Aorta (tissue), 5 donors: ENCODE measurements at places on chromosomes 7 and 10. TPM values are rescaled to one million over a fixed set of nuclear protein-coding genes. Genes with fewer than 3 reads are reported as not detected.

Gene MCM10
- 0.81 TPM for total RNA-seq

DNA sequence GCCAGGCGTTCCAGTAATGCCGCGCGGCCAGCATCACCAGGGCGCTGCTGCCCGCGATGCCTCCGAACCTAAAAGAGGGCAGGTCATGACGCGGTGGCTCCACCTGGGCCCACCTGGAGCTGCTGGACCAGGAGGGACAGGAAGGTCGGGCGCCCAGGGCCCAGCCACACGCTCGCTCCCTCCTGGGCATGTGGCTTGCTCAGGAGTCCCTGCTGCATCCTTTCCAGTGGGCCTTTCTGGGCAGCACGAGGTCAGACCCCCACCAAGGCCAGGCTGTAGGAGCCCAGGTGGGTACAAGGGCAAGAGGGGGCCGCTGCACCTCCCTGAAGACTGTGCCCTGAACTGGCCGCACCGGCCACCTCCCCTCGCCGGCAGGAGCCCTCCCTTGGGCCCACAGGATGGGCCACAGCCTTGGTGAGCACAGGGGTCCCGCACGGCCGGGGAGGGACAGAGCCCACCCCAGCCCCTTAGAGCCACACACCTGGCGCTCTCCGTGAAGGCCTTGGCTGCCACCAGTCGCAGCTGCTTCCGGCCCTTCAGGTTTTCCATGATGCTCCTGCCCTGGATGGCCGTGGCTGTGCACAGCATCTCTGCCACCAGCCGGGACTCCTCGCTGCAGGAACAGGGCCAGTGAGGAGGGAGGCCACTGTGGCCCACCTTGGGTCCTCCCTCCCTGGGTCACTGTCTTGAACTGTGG is 43.2 kb downstream of the CFAP46 start:
- H3K4me3 ChIP-seq: no peak overlapping the region
- no peaks in the 10 kb centered on the region for H3K36me3 ChIP-seq
- no peaks in the 10 kb centered on the region for H3K27me3 ChIP-seq
- peak; percentile 62 for DNase-seq

DNA sequence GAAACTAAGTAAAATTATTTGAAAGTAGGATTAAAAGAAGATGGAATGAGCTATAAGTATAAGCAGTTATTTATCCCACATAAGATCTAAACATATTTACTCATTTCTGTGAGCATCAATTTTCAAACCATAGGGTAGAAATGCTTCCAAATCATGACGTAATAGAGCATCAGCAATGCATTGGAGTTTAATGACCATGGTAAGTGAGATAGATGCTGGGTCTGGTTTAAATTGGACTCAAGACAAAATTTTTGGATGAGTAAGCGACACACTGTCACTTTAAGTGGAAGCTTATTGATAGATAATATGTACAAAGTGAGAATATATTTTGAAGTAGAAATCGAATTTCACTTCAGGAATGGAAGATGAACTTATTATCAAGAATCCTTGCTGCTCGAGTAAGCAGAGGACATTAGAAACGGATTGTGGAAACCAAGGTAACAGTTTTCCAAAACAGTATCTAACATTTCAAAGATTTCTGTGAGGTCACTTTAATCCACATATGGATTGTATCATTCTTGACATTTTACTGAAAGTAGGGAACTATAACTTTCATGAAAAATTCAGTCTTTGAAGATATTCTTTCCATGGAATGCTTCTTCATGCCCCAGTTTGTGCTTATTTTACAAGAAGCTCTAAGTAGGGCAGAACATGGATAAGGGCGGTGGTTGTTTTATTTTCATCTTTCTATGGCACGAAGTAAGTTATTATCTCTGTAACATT is 85.8 kb downstream of the AGMO start:
- no peak overlapping the region for H3K27ac ChIP-seq
- H3K27me3 ChIP-seq: no peaks in the 10 kb centered on the region
- no peaks in the 10 kb centered on the region for H3K36me3 ChIP-seq
- H3K4me1 ChIP-seq: no peaks in the 10 kb centered on the region
- no peak for DNase-seq

Gene ABCC2
- total RNA-seq: 4.5 TPM

DNA sequence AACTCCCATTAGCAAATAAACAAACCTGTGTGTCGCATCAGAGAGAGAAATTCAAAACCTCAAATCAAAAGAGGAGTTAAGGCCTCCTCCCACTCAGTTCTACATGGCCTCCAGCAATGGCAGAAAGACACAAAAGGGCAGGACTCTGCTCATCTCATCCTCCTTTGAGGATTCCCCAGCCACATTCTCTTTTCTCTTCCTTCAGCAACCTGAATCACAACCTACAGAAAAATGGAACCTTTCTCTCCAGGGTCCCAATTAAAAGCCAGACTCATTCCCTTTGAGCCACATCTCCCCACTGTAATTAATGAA is 7.9 kb downstream of the OSBPL3 start:
- no peaks in the 10 kb centered on the region for H3K27me3 ChIP-seq
- H3K27ac ChIP-seq: no peak overlapping the region
- H3K4me1 ChIP-seq: no peaks in the 10 kb centered on the region
- DNase-seq: no peak
- H3K36me3 ChIP-seq: no peaks in the 10 kb centered on the region
- H3K4me3 ChIP-seq: no peak overlapping the region

Gene HMX3
- not detected for total RNA-seq

- no peak for DNase-seq
- no peaks in the 10 kb centered on the region for H3K36me3 ChIP-seq
- H3K4me3 ChIP-seq: no peak overlapping the region
- no peaks in the 10 kb centered on the region for H3K27me3 ChIP-seq
Measured at GRCh38 chr10:14389981-14390590, 59.4 kb upstream of the FRMD4A start.

DNA sequence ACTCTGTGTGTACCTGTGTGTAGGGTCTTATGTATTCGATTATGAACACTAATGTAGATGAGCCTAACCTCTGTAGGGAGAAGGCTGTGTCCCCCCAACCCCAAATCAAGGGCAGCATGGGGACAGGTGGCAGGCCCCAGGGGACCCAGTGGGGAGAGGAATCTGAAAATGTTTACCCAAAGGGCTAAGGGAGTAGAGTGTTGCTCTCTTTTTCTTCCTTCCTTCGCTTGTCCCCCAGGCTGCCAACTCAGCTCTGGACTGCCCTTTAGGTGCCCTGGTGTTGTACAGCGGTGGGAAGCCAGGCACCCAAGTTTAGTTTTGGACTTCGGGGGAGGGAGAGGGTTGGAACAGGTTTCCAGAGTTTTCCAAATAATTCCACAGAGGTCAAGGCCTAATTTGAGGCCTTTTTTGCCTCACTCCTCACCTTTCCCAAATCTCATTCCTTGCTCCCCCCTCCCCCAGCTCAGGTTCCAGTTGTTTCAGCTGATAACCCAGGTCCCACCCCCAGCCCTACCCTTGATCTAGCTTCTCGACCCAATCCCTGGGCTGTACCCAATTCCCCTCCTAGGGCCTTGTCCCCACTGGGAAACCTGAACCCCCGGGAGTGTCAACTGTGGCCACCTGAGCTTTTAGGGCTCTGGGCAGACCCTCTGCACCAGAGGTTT is 9.1 kb upstream of the PAX2 start:
- no peak overlapping the region for H3K27ac ChIP-seq
- DNase-seq: no peak
- no peaks in the 10 kb centered on the region for H3K4me1 ChIP-seq
- H3K36me3 ChIP-seq: no peaks in the 10 kb centered on the region
- no peaks in the 10 kb centered on the region for H3K27me3 ChIP-seq
- no peak overlapping the region for H3K4me3 ChIP-seq

DNA sequence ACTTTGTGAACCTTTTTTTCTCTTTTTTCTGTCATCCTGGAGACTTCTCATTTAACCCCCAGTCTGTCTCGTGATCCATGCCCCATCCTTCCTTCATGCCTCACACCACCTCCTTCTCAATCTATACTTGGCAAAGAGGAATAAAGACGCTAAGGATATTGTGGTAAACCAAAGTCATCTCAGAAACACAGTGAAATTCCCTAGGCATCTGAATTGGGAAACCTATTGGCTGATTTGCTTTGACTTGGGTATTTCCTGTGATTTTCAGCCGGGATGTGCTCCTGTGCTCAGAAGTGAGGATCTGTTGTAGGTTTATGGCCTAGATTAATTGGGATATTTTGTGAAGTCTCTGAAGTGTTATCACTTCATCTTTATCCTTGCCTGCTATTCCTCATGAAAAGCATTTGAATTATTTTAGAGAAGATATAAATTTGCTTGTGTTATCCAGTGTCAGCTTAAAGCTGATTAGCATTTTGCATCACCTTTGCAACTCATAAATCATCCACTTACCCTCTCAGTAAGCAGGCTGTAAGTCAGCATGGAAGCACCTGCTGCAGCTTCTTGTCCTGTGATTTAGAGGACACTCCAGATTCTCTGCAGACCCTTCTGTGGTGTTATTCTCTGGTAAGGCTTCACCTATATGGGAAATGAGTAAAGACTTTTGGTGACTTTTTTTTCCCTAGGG is 138.0 kb downstream of the AUTS2 start:
- no peak overlapping the region for H3K4me3 ChIP-seq
- DNase-seq: no peak
- H3K36me3 ChIP-seq: no peaks in the 10 kb centered on the region
- H3K27ac ChIP-seq: no peak overlapping the region

Gene CYP3A4
- total RNA-seq: not detected

DNA sequence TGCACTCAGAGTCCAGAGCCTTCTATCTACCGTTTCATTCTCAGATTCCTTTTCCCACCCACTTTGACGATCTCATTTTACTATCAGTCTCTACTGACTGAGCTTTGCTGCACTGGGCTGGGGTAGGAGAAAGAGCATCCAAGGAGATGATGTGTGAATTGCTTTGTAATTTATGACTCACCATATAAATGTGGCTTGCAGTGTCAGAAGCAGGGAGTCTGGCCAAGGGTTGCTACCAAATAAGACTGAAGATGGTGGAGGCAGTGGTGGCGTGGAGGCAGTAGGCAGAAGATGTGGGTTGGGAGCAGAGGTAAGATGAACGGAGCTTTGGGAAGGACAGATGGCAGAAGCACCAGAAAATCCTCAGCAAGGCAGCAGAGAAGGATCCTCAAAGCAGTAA is 73.3 kb upstream of the AGK start:
- H3K4me3 ChIP-seq: no peak overlapping the region
- H3K4me1 ChIP-seq: no peaks in the 10 kb centered on the region
- no peak overlapping the region for H3K27ac ChIP-seq
- H3K27me3 ChIP-seq: no peaks in the 10 kb centered on the region
- DNase-seq: no peak

- H3K27ac ChIP-seq: peak overlapping the region; percentile 15
- H3K4me1 ChIP-seq: no peaks in the 10 kb centered on the region
- H3K4me3 ChIP-seq: peak overlapping the region; percentile 65
- peak; percentile 59 for DNase-seq
- H3K27me3 ChIP-seq: no peaks in the 10 kb centered on the region
- no peaks in the 10 kb centered on the region for H3K36me3 ChIP-seq
Measured at GRCh38 chr10:33337326-33337957, 3.0 kb upstream of the NRP1 start.

Gene PNLIPRP2
- not detected for total RNA-seq

DNA sequence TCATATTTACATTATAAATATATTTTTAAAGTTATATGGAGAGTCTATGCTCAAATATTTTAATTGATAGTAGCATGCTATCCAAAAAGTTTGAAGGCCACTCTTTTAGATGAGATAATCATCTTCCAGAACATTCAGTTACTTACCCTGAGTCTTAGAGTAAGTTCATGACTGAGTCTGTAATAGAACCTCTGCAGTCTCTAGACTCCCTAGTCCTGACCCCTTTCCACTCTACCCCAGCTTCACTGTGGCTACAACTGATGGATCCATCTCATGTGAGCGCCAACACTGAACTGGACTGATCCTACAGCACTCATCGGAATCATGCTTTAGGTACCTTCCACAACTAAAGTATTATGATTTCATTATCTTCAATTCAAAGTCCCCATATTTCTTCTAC is 10.1 kb downstream of the HACD1 start:
- no peak overlapping the region for H3K4me3 ChIP-seq
- H3K4me1 ChIP-seq: no peaks in the 10 kb centered on the region
- no peaks in the 10 kb centered on the region for H3K27me3 ChIP-seq
- H3K36me3 ChIP-seq: no peaks in the 10 kb centered on the region
- no peak overlapping the region for H3K27ac ChIP-seq

DNA sequence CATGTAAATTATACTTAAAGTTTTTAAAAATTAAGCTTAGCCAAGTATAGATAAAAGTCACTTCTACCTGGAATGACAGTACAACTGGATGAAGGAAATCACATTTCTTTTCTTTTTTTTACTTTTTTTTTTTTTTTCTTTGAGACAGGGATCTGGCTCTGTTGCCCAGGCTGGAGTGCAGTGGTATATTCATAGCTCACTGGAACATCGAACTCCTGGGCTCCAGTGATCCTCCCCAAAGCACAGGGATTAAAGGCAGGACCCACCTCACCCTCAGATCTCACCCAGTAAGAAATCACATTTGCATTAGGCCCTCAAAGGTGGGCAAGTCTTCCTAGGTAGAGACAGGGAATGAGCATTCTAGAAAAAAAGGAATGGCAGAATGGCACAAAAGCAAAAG is 69.5 kb upstream of the C1GALT1 start:
- peaks cover 1% of the 10 kb centered on the region for H3K27me3 ChIP-seq
- no peak overlapping the region for H3K4me3 ChIP-seq
- H3K27ac ChIP-seq: no peak overlapping the region

Gene VIPR2
- 12.6 TPM for total RNA-seq

DNA sequence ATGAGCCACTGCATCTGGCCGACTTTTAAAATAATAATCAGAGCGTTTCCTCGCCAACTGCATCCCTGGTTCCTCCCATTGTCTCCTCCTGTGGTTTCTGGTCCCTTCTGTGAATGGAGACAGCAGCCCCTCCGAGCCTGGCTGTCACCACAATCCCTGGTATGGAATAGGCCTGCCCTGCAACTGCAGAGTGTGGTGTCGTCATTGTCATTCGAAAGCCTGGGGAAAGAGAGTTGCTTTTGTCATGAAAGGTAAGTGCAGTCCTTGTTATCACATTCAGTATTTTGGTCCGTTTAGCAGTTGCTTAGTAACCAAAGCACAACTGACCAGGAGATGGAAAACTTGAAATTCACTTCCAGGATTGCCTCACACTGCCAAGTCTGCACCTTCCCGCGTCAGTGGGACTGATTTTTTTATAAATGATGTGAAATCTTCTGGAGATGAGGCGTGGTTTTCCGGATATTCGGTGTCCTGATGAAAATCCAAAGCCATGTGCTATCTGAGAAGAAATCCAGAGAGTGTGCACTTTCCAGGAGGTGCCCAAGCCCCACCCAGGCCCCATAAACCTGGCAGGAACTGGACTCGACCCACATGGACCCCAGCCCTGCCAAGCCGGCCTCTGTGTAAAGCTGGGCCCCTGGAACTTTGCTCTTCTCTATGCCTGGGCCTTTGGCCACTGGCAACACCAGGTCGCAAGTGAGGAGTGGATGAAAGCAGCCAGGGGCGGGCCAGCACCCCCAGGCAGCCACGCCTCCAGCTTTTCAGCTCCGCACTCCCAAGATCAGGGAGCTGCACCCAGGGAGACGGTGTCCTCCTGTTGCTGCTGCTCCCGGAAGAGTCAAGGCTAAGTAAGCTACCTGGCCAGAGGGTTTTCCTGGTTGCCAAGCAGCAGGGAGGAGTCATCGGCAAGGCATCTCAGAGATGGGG is 133.7 kb upstream of the SH2B2 start:
- no peak overlapping the region for H3K4me3 ChIP-seq
- no peak for DNase-seq
- no peaks in the 10 kb centered on the region for H3K27me3 ChIP-seq
- H3K4me1 ChIP-seq: no peaks in the 10 kb centered on the region

GRCh38 chr10:387909-388660 is 252.8 kb downstream of the ZMYND11 start:
- no peak overlapping the region for H3K27ac ChIP-seq
- H3K4me1 ChIP-seq: no peaks in the 10 kb centered on the region
- no peaks in the 10 kb centered on the region for H3K27me3 ChIP-seq
- DNase-seq: peak; percentile 78
- H3K4me3 ChIP-seq: no peak overlapping the region
- no peaks in the 10 kb centered on the region for H3K36me3 ChIP-seq

Gene SLC26A3
- total RNA-seq: not detected
